Prostate gland (tissue), 2 donors: ENCODE measurements at places on chromosomes 13 and 19. TPM values are rescaled to one million over a fixed set of nuclear protein-coding genes. Genes with fewer than 3 reads are reported as not detected.

GRCh38 chr19:16541526-16542044 lies 652 bp downstream of the CHERP start:
- no peaks in the 10 kb centered on the region for H3K36me3 ChIP-seq
- H3K27ac ChIP-seq, result peak overlapping the region; percentile 87

DNA sequence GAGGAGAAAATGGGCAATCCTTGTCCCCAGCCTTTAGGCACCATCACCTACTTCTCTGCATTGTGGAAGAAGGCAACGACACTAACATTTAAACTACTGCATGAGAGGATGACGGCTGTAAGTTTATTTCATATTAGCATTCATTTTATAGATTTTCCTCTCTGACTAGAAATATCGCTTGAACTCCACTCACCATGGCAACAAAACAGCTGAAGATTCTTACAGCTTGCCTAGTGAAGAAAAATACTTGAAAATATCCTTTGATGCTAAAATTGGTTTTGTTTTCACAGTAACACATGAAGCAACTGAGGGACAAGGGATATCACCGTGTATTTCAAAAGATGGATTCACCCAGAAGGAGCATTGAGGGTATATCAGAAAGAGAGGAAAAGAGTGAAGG lies 284.3 kb downstream of the LIG4 start:
- no peak for DNase-seq
- no peak overlapping the region for H3K27ac ChIP-seq
- no peaks in the 10 kb centered on the region for H3K27me3 ChIP-seq
- no peaks in the 10 kb centered on the region for H3K36me3 ChIP-seq
- no peaks in the 10 kb centered on the region for H3K4me1 ChIP-seq

DNA sequence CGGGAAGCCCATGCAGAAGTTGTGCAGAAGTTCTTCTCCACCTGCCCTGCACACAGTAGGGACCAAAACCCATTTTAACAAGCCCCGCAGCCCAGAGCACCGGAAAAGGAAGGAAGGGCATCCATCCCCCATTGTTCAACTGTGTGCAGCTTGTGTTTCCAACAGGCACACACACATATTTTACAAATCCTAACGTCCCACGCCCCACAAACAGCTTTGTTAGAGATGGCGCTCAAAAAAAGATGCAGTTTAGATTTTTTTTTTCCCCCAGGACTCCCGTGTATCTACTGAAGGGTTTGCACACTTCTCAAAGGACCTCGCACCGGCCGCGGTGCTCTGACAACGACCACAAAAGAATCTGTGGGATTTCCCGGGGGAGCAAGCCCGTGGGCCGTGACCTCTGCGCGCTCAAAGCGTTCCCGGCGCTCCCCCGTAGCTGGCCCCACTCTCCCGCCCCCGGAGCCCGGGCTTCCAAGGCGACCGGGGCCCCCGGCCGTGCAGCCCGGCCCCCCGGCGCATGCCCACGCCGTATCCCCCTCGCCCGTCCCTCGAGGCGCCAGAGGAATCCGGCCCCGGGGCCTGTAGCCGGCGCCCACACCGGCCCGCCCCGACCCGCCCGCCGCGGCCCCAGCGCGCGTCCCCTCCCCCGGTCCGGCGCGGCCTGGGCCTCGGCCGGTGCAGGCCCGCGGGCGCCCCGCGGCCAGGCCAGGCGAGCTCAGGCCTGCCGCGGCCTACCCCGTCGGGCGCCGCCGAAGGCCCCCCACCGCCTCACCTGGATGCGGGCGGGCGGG lies 523 bp downstream of the ELAVL1 start:
- H3K27me3 ChIP-seq, result no peaks in the 10 kb centered on the region
- H3K27ac ChIP-seq, result peak overlapping the region; percentile 69
- H3K4me3 ChIP-seq, result peak overlapping the region; percentile 70
- H3K36me3 ChIP-seq, result no peaks in the 10 kb centered on the region

DNA sequence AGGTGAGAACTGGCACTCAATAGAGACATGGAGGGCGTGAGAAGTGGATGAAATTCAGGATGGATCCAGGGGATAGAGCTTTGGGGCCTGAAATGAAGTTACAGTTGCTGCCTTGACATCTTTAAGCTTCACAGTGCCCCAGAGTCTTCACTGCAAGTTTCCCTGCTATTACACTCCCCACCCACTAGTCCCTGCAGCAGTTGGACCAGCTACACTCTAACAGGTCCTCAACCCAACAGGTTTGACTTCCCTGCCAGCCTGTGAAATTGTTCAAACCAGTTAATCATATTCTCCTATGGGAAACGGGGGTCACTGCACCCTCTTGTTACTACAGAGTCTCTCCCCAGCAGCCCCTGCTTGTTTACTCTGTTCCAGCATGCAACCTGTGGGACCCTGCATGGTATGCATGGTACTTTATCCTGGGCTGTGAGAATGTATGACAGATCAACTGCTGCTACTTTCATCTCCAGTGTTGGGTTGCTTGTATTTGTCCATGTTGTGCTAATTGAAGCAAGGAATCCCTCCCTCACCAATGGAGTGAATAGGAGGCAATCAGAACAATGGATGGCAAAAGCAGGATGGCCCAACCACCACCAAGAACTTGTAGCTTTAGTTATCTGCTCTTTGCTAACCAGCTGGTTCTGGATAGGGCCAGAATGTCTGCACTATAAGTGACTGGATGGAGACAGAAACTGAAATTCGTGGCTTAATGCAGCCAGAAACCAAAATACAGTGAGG lies 314.2 kb downstream of the OLFM4 start:
- H3K27ac ChIP-seq, result no peak overlapping the region
- no peaks in the 10 kb centered on the region for H3K27me3 ChIP-seq
- H3K4me1 ChIP-seq, result no peaks in the 10 kb centered on the region
- no peak for DNase-seq
- H3K36me3 ChIP-seq, result no peaks in the 10 kb centered on the region

DNA sequence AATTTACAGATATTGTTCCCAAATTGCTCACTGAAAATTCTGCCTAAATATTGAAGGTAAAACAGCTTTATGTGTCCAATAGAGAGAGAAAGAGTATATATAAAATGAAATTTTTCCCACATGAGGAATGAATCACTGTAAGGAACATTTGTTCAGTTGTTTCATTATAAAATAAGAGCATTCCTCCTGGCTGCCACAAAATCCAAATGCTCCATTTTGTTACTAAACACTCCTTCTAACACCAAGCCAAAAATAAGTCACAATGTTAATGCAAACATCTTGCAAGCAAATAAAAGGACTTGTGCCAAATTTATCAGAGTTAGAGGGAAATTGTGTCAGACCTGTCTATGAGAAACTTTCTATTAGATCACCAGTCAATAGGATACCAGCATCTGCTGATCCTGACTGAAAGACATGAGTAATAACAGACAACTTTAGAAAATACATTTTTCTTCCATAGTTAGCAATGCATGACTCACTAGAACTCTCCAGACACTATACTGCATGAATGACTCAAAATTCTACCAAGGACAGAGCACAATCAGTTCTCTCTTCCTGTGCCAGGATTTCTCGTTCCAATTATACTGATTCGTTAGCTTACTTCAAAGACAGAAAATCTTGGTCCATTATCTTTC lies 83.5 kb upstream of the FNDC3A start:
- no peak overlapping the region for H3K27ac ChIP-seq
- DNase-seq, result no peak
- no peaks in the 10 kb centered on the region for H3K27me3 ChIP-seq
- no peaks in the 10 kb centered on the region for H3K36me3 ChIP-seq
- no peaks in the 10 kb centered on the region for H3K4me1 ChIP-seq
- no peak overlapping the region for H3K4me3 ChIP-seq

DNA sequence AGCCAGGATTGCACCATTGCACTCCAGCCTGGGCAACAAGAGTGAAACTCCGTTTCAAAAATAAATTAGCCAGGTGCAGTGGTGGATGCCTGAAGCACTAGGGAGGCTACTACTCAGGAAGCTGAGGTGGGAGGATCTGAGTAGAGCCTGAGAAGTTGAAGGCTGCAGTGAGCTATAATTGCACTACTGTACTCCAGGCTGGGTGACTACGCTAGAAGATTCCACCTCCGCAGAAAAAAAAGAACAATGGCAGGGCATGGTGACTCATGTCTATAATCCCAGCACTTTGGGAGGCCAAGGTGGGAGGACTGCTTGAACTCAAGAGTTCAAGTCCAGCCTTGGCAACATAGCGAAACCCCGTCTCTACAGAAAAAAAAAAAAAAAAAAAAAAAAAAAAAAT lies 20.5 kb downstream of the HAUS8 start:
- no peak overlapping the region for H3K27ac ChIP-seq
- H3K4me1 ChIP-seq, result no peaks in the 10 kb centered on the region
- no peaks in the 10 kb centered on the region for H3K27me3 ChIP-seq
- DNase-seq, result no peak
- H3K36me3 ChIP-seq, result no peaks in the 10 kb centered on the region

Gene MLLT1
- total RNA-seq, result 39.9 TPM

Gene CSNK1G2
- total RNA-seq, result 107 TPM

Gene KLK15
- total RNA-seq, result 4.0 TPM

DNA sequence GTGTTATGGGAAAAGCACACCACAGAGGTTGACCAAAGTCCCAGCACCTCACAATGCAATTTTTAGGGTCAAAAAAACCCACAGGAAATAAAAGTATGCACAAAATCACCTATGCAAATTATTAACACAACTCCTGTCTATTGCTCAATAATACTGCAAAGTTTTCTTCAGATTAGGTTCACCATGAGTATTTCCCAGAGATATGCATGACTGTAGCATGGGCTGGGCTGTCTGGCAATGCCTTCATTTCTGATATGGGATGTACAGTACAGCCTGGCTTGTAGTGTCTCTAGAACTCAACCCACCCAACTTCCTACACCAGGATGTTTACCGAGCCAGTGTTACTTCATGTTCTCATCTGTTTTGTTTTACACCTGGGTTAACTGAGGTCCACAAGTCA lies 698.7 kb upstream of the ARGLU1 start:
- no peaks in the 10 kb centered on the region for H3K27me3 ChIP-seq
- no peak overlapping the region for H3K4me3 ChIP-seq
- H3K36me3 ChIP-seq, result no peaks in the 10 kb centered on the region
- no peaks in the 10 kb centered on the region for H3K4me1 ChIP-seq
- H3K27ac ChIP-seq, result no peak overlapping the region

- H3K36me3 ChIP-seq, result no peaks in the 10 kb centered on the region
- no peaks in the 10 kb centered on the region for H3K4me1 ChIP-seq
- no peaks in the 10 kb centered on the region for H3K27me3 ChIP-seq
- H3K27ac ChIP-seq, result no peak overlapping the region
- no peak overlapping the region for H3K4me3 ChIP-seq
- DNase-seq, result no peak
Measured at GRCh38 chr13:47420020-47420419, 523.2 kb upstream of the HTR2A start.

Gene SIGLEC5
- not detected for total RNA-seq

GRCh38 chr13:69524459-69525150 lies 583.0 kb upstream of the ATXN8OS start:
- H3K36me3 ChIP-seq, result no peaks in the 10 kb centered on the region
- H3K4me3 ChIP-seq, result no peak overlapping the region
- DNase-seq, result no peak
- no peaks in the 10 kb centered on the region for H3K27me3 ChIP-seq
- no peak overlapping the region for H3K27ac ChIP-seq
- no peaks in the 10 kb centered on the region for H3K4me1 ChIP-seq

DNA sequence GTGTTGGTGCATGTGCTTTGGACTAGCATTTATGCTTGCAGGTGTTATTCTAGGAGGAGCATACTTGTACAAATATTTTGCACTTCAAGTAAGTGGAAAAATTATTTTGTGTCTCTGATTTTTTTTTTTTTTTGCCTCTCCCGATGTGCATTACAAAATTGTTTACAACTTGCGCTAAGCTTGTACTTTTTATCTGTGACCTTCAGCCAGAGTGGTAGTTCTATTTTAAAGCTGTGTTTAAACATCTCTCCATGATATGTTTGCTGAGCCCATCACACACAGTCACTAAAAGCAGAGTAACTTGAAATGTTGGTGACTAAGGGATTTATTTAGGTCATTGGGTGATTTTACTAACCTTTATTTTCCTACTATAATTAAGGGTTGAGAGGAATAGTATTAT lies 20.8 kb downstream of the ITM2B start:
- H3K36me3 ChIP-seq, result peaks cover 4% of the 10 kb centered on the region
- H3K27me3 ChIP-seq, result no peaks in the 10 kb centered on the region
- no peaks in the 10 kb centered on the region for H3K4me1 ChIP-seq

- no peak for DNase-seq
- no peak overlapping the region for H3K4me3 ChIP-seq
- H3K4me1 ChIP-seq, result no peaks in the 10 kb centered on the region
- H3K27me3 ChIP-seq, result no peaks in the 10 kb centered on the region
- no peaks in the 10 kb centered on the region for H3K36me3 ChIP-seq
- no peak overlapping the region for H3K27ac ChIP-seq
Measured at GRCh38 chr19:31718032-31718431, 368.8 kb upstream of the TSHZ3 start.

Gene ZNF440
- 17.5 TPM for total RNA-seq

- no peaks in the 10 kb centered on the region for H3K36me3 ChIP-seq
- H3K27me3 ChIP-seq, result no peaks in the 10 kb centered on the region
- no peaks in the 10 kb centered on the region for H3K4me1 ChIP-seq
- no peak overlapping the region for H3K4me3 ChIP-seq
- DNase-seq, result no peak
Measured at GRCh38 chr13:61417086-61417570, 1.5 kb upstream of the PCDH20 start.

Gene SIGLEC11
- total RNA-seq, result 0.68 TPM

DNA sequence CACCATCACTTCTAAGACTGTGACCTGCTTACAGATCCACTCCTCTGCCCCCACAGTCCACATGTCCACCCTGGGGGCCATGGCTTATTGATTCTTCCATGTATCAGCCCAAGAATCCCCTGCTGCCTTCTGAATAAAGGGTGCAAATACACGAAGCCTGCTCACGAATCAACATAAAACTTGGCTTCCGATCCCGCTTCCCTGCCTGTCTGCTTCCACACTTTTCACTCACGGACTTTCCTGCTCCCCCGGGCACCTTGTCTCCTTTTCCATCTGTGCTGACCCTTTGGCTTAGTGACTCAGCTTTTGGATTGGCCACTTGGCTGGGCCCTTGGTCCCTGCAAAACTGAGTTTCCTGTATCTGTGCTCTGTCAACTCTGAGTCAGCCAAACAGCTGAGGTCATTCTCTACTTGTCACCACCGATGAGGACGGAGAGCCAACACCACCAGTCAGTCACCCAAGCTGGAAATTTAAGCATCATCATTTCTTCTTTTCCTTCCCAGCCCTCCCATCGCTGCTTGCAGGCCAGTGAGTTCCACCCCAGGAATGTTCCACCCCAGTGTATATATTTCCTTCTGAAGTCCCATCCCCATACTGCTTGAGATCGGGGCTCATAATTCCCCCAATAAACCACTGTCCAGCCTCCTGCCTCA lies 11.4 kb upstream of the USP12 start:
- no peaks in the 10 kb centered on the region for H3K27me3 ChIP-seq
- H3K27ac ChIP-seq, result no peak overlapping the region
- H3K4me1 ChIP-seq, result no peaks in the 10 kb centered on the region

DNA sequence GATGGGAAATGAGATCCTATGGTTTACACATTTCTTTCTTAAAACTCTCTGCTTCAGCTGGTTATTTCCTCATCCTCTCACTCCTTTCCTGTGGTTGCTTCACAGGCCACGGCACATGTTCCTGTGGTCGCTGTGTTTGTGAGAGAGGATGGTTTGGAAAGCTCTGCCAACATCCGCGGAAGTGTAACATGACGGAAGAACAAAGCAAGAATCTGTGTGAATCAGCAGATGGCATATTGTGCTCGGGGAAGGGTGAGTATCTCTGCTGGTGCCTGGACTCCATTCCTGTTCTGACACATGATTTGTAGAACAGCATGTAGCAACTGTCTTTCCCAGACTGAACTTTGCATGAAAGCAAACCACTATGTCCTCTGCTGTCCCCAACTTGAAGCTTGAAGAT lies 254.2 kb downstream of the ITGBL1 start:
- H3K4me1 ChIP-seq, result no peaks in the 10 kb centered on the region
- no peak overlapping the region for H3K27ac ChIP-seq
- H3K36me3 ChIP-seq, result no peaks in the 10 kb centered on the region
